ENCODE measurements at places on chromosomes 1 and 21.
A peak's percentile ranks its signal among the peaks of the same experiment; 100 is the strongest.

DNA sequence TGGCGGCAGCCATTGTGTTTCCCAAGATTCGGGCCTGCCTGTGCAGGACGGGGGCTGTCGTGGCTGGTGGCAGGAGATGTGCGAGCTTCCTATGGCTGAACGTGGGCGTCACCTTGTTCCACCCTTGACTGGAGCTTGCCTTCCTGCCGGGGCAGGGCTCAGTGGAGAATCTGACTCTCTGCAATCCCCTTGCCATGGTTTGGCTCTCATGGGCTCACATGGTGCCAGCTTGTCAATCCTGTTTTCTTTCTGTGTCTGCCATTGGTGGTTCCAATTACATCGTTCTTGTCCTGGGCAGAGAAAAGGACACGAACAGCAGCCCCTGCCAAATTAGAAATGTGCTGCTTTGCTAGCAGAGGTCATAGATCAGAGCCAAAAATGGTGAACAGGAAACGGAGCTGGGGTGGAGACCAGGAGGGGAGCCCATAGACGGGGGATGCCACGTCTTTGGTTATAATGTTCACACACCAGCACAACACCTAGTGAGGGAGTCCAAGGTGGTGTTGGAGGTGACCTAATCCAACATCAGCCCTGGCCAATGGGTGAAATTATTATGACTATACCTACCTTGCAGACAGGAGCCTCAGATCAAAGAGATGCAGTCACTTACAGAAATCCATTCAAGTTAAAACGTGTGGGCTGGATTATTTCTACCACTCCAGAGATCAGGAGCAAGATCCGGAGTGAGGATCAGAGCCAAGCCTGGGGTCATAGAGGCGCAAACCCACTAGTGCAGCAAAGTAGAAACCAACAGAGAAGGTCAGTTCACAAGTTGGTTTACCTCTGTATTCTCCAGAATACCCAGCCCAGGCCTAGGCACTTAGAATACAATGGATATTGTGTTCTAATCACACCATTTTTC lies 253.1 kb downstream of the SIPA1L2 start:
- DNase-seq = no peak

DNA sequence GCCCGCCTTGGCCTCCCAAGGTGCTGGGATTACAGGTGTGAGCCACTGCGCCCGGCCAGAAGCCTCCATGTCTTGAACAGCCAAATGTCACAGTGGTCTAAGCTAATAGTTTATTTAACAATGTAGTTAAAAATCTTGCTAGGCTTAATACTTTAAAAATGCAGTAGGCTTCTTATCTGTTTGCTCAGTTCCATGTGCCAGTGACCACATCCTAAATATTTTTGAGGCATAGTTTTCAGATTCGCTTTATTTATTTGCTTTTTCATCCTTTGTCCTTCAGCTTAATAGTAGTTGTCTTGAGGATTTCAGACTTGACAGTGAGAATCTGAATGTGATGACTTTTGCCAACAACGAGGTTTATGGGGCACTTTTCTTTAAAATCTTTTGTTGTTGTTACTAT lies 59.9 kb upstream of the PRRX1 start:
- DNase-seq = no peak

GRCh38 chr1:180854456-180854855 lies 58.2 kb upstream of the KIAA1614 start:
- DNase-seq = no peak

DNA sequence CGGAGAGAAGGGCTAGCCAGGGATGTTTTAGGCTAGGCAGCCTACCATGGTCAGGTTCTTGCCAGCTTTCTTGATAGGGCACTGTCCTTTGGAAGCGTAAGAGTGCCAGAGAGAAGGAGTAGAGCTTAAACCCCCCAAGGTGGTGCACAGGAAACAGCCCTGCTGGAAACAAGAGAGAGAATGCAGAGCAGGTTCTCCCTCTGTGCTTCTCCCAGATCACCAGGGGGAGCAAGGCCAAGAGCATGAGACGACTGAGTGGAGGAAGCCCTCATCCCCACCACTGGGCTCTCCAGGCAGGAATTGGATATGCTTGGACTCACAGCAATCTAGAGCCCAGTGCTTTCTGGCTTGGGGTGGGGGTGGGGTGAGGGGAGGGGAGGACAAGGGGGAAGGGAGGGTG lies 49.8 kb downstream of the ATP2B4 start:
- no peak for DNase-seq

- DNase-seq = no peak
Observed at GRCh38 chr1:28037206-28037605, 51.2 kb downstream of the EYA3 start.

GRCh38 chr1:108041360-108042142 lies 76.6 kb upstream of the VAV3 start:
- no peak for DNase-seq

GRCh38 chr1:58249737-58250586 lies 296.6 kb downstream of the OMA1 start:
- DNase-seq = no peak

DNA sequence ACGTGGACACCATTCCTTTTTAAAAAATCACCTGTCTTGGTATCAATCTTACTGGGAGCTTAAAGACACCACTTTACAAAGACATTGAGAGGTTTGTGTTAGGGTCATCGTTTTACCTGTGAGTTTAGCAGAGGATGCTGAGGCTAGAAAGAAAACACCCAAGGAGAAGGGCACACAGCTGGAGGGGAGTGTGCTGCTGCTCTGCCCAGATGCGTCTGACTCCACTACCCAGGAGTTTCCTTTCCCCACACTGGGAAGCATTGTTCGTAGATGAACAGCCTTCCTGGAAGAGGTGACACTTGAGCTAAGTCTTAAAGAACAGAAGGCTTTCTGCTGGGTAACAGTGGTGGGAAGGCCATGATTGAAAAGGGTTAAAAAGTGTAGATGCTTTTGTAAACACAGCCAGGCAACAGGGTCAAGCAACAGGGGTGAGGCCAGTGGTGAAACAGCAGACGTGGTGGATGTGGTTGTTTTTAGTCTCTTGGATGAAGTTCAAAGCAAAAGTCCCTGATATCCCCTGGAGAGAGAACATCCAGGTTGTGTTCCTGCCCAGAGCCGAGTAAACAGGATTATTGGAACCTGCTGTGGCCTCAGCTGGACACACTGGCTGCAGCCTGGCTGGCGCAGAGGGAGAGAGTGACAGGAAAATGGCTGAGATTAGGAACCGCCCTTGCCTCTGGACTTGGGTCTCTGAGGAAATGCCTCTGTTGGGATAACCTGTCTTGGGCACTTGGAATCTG lies 198.6 kb upstream of the JUN start:
- DNase-seq = no peak

DNA sequence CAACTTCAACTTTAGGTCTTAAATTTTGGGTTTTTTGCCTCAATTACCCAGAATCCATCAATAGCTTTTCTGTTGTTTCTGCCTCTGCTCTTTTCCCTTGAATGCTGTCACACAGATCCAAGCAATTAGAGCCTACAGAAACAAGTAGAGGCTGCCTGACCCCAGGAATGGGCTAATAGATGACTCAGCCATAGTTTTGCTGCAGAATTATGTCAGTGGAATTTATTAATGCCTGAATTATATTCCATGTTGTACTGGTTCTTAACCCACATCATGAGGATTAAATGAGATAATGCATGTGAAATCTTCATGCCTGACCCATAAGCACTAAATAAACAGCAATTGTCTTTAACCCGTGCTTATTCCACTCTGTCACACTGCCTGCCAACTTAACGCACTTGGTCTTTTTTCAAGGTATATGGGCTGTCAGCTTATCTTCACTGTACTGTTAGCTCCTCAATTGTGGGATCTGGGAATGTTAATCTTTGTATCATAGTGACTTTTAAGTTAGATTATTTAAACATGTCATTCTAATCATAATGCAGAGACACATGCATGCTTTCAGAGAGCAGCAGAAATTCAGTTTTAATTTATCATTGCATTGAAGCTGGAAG lies 213.3 kb downstream of the ROR1 start:
- no peak for DNase-seq

DNA sequence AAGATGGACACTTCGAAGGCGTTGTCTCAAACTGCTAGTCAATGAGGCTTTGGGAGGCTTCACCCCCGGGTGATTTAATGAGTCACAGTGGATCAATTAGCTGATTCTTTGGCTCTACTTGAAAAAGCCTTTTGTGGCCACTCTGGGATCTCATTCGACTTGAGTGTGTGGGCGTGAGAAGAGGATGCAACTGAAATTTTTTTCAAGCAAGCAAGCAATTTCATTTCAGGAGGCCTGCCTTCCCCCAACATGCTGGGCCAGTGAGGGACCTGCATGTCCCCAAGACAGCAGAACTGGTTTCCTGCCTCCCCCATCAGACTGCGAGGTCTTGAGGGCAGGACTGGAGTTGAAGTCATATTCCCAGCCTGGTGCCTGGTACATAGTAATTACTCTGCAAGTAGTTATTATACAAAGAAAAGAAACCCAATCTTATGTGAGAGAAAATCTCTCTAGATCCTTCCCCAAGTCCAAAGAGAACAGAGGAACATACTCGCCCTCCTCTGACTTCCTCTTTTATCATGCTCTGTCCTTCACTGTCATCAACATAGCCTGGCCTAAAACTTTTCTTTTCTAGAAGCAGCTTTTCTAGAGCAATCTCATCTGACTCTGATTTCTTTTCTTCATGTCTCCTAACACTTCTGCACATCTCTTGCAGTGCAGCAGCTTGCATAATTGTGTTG lies 22.7 kb downstream of the SYT6 start:
- peak; percentile 11 for DNase-seq

GRCh38 chr1:53600001-53600400 lies 139.0 kb downstream of the GLIS1 start:
- peak; percentile 39 for DNase-seq

DNA sequence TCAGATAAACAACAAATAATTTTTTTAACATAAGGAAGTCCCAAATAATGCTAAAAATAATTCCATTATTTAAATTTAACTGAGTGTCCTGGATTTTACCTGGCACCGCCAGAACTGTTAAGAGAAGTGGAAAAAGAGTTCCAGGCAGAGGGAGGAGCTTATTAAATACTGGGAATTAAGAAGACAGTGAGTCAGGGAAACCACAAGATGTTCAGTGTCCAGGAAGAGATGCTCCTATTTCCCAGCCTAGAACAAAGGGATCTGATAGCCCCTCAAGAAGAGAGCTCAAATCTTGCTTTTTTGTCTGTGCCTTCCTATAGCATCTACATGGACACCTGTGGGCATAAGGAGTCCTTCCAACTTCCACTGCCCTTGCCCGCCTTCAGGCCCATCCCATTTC lies 85.9 kb downstream of the PGM1 start:
- DNase-seq = no peak

GRCh38 chr1:29567257-29567656 lies 330.9 kb downstream of the PTPRU start:
- DNase-seq = no peak

- DNase-seq = peak; percentile 57
Observed at GRCh38 chr1:150572918-150573647, 6.3 kb downstream of the MCL1 start.

GRCh38 chr21:32364387-32364786 lies 28.4 kb downstream of the URB1 start:
- DNase-seq = no peak

DNA sequence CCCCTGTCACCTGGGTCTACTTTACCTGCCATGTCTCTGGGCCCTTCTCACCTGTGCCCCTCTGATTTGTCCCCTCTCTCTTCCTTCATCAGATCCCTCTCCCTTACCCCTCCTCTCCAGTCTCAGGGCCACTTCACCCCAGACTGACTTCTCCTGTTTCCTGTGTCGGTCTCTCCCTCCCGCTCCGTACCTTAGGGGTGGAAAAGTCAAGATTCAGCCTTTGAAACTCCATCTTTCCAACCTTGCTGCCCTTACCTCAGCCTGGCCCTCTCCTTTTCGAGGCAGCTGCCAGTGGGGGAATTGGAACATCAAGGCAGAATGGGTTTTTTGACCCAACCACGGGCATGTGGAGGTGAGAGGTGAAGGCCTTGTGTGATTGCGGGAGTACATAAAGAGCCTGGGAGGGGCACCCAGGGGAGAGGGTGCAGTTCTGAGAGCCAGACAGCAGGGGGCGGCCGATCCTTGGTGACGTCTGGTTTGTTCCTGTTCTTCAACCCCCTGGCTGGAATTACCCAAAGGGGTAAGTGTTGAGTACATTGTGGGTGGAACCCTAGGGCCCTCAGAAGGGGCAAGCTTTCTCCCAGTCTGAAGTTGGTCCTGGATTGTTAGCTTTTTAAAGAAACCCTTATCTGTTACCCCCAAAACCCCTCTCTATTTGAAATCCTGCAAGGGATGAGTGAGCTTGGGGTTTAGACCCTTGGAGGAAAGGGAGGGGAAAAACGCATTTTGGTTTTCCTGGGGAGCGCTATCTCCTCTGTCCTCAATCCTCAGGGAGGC lies 12.3 kb upstream of the DMBX1 start:
- peak; percentile 80 for DNase-seq

DNA sequence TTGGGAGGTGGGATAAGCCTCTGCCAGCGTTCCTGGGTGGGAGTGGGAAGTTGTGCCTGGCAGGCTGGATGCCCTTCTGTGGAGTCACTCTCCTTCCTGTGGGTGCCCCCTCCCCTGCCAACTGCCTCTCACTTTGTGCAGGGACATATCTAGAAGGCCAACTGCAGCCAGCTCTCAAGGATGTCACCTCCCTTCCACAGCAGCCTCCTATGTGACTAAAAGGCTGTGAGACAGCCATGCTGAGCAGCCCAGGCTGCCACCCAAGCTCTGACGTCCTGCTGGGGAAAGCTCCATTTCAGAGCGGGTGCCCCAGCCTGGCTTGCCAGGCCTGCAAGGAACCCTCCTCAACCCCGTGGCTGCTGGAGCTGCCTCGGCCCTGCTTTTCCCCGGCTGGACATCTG lies 19.6 kb upstream of the SLC26A9 start:
- no peak for DNase-seq

GRCh38 chr21:41024746-41025254 lies 143.2 kb upstream of the BACE2 start:
- no peak for DNase-seq

- no peak for DNase-seq
Observed at GRCh38 chr21:16423921-16424320, 694.1 kb downstream of the USP25 start.

- DNase-seq = peak; percentile 79
Observed at GRCh38 chr21:42164064-42164789, 54.7 kb upstream of the ABCG1 start.

GRCh38 chr21:15732290-15732995 lies 2.7 kb downstream of the USP25 start:
- no peak for DNase-seq

GRCh38 chr1:93768380-93768863 lies 86.8 kb upstream of the BCAR3 start:
- no peak for DNase-seq

GRCh38 chr1:77063118-77063517 lies 156.1 kb downstream of the PIGK start:
- DNase-seq = no peak

GRCh38 chr1:223832637-223832943 lies 13.2 kb downstream of the TP53BP2 start:
- no peak for DNase-seq

- DNase-seq = no peak
Observed at GRCh38 chr1:55524006-55524405, 308.8 kb upstream of the USP24 start.

All from sigmoid colon (tissue), 7 donors.